Hematopoietic multipotent progenitor cell treated with erythropoietin and hydrocortisone succinate and interleukin-3 and kit ligand, for 4 days (in vitro differentiated cells): ENCODE measurements at places on chromosomes 3 and 15.
A peak's percentile ranks its signal among the peaks of the same experiment; 100 is the strongest.

DNA sequence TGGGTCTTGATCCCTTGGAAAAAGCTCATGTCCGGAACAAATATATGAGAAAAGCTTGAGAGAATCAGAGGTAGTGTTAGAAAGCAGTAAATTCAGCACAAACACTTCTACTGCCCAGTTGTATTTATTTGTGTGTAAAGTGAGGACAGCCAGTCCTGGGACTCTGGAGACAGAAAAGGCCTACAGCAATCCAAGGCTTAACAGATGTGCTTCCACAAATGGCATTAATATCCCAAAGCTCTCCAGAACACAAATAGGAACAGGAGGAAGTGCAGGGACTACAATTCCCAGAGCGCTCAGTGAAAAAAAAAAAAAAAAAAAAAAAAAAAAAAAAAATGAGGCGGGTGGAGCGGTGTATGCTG is 390 bp upstream of the AP2M1 start:
- DNase-seq, result no peak

- DNase-seq, result no peak
These were observed 1.0 kb upstream of the ZNF620 start for GRCh38 chr3:40504636-40505430.

- DNase-seq, result no peak
These were observed 8.0 kb downstream of the OSBPL10 start for GRCh38 chr3:31973081-31973480.

- no peak for DNase-seq
These were observed 209.1 kb upstream of the NR2E3 start for GRCh38 chr15:71601038-71601834.

- DNase-seq, result no peak
These were observed 8.0 kb downstream of the DYNC1LI1 start for GRCh38 chr3:32562640-32563039.

DNA sequence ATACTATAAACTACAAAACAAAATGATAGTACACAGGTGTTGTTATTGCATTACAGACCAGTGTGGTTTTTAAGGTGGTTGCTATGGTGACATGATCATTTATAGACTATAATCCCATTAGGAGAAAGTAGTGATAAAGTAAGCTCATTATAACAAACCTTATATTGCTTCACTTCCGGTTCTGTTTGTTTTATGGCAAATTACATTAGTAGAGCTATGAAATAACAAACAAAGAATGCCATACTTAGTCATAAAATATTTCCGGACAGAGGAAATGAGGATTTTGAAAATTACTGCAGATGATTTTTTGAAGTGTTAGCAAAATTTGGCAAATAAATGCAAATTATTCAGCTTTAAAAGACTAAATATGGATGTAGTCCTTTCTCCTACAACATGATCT is 640.4 kb upstream of the ARPP21 start:
- DNase-seq, result no peak

GRCh38 chr3:32106929-32107362 is 526 bp downstream of the GPD1L start:
- peak; percentile 72 for DNase-seq

GRCh38 chr15:99105514-99106341 is 848 bp downstream of the SYNM start:
- DNase-seq, result peak; percentile 75

- DNase-seq, result no peak
These were observed 346.8 kb downstream of the EPHA6 start for GRCh38 chr3:97161169-97161568.

- DNase-seq, result no peak
These were observed 97.6 kb upstream of the LMCD1 start for GRCh38 chr3:8403996-8404395.

- peak; percentile 55 for DNase-seq
These were observed 1.4 kb downstream of the MORF4L1 start for GRCh38 chr15:78873793-78874765.
